ENCODE measurements at places on chromosomes 12 and 14.

DNA sequence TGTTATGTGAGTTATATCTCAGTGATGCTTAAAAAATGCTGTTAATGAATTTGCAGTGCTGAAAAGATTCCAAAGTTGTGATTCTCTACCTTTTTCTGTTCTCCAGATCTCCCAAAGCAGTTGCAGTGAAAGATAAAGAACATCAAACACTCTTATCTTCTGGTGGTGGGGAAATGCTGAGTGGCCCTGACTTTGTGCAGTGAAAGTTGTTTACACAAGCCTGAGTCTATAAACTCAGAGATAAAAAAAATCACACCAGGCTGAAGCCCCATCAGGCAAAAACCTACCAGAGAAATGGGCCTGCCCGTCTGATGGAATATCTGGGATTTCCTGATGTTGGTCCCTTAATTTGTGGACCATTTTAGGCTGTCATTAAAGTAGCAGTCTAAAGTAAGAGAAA is 46.1 kb downstream of the RASSF3 start:
- DNase-seq: peak; percentile 77

GRCh38 chr12:22271023-22271422 is 63.5 kb downstream of the ST8SIA1 start:
- peak; percentile 76 for DNase-seq

- no peak for DNase-seq
Measured at GRCh38 chr12:57887631-57888408, 41.3 kb upstream of the CTDSP2 start.

DNA sequence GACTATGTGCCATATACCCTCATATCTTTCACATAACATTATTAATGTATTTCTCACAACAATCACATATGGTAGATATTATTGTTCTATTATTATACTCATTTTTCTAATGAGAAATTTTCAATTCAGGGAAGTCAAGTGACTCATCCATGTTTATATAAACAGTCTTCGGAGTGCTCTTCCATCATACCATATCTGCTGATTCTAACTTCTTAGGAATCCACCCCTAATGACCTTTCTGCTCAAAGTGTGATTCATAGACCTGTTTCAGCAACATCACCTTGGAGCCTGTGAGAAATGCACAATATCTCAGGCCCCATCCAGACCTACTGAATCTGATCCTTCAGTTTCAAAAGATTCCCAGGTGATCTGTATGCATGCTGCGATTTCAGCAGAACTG is 39.8 kb upstream of the OVCH1 start:
- DNase-seq: peak; percentile 77

DNA sequence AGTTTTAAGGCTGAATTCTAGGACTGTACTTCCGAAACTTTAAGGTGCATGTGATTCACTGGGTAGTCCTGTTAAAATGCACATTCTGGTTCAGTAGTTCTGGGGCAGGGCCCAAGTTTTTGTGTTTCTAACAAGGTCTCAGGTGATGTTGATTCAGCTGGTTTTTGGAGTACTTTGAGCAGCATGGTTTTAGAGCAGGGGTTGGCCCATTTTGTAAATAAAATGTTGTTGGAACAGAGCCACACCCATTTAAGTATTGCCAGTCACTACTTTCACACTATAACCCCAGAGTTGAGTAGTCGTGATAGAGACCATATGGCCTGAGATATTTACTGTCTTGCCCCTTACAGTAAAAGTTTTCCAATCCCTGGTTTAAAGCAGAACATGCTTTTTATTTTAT is 111.3 kb downstream of the SYNE2 start:
- DNase-seq: no peak

DNA sequence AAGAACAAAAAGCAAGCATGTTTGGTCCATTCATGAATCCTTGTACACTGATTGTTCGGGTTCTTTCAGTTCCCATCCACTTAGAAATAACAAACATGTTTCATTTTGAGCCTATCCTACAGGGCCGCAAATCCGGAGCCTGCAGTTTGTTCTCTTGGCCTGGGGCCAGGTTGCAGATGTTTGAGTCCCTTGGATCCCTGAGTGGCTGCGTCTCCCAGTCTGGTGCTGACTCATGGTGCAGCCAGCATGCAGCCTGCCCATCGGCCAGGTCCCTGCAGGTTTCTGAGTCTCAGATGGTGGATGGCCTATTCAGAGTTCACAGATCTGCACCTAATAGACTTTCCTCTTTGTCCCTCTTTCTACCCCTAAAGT is 1.9 kb upstream of the DYNC1H1 start:
- DNase-seq: no peak

- no peak for DNase-seq
Measured at GRCh38 chr12:97275256-97275655, 187.3 kb upstream of the RMST start.

DNA sequence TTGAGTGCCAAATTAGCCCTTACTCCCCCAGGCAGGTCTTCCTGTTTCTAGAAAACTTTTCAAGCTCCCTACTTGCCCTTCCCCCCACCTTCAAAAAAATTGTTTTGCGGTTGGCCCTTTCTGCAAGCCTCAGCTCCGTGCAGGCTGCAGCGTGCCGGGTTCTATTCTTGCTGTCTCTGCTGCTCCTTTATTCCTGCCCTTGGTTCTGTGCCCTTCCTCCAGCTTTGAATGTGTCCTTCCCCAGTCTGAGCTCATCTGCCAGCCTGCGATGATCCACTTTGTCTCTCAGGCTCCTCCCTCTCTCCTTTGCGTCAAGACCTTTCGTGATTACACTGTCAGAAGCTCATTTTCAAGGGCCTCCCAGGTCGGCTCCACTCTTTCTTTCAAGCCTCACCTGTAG is 98.6 kb downstream of the IRF2BPL start:
- DNase-seq: no peak

DNA sequence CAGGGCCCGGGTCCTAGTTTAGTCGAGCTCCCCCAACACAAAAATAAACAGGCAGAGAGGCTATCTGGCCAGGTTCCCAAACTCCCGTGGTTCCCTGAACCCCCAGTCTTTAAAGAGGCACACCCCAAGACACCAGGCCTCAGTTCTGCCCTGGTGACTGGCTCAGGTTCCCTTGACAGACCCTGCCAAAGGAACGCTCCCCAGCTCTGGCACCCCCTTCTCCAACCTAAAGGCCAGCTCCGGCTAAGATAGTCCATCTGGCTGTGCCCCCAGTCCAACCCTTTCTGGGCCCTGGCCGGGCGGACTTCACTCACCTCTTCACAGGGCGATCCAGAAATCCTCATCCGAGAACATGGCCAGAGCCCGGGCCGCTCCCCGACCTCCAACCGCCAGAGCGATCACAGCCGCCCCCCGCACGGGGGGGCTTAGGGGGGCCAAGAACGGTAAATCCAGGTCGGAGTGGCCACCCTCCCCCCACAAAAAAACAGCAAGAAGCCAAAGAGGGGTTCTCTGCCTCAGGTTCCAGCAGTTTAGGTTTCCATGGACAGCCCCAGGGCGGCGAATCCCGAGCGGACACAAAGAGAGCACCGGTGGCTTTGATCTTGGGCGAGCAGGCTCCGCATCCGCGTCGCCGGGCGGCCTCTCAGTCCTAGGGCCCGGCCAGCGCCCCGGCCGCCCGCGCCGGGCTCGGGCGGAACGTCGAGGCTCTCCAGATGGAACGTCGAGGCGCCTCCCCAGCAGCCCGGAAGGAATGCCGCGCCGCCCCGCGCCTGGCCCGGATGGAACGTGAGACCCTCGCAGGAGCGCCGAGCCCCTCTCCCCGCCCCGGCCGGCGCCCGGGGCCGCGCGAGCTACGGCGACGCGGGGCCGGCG is 1.1 kb downstream of the KMT2D start:
- peak; percentile 18 for DNase-seq

DNA sequence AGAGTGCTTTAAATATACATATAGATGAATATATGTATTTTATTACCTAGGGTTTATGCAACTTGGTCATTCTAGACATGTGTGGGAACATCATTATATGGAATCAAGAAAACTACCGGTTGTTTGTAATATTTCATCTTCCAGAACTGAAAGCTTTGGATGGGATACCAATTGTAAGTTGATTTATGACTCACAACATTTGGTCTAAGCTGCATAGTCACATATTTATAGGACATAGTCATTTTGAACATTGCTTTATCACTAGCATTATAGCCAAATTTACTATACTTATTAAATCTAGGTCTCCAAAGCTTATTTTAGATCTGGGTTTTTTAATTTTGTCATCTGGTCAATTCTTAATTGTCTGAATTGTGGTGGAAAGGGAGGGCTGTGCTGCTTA is 83.7 kb upstream of the PCNX4 start:
- no peak for DNase-seq

- no peak for DNase-seq
Measured at GRCh38 chr12:115598871-115599811, 678.4 kb downstream of the MED13L start.

- DNase-seq: no peak
Measured at GRCh38 chr14:39276005-39276404, 42.3 kb downstream of the MIA2 start.

- no peak for DNase-seq
Measured at GRCh38 chr12:26422839-26423398, 227.5 kb downstream of the SSPN start.

DNA sequence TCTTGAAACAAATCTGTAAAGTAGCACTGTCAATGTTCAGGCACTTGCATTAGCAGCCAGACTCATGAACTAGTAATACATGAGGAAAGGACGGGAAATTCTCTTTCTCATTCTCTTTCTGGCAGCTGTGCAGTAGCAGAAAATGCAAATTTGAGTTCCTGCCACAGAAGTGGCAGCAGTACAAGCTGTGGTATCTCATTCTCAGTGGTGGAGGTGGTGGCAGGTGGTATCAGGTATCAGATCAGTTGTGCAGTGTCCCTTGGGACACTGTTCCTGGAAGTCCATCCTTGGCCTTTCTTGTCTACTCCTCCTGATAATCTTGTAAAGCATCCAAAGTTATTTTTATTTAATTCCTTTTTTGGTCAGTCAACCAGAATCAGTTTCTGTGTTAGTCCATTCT is 103.0 kb downstream of the C12orf42 start:
- DNase-seq: no peak

DNA sequence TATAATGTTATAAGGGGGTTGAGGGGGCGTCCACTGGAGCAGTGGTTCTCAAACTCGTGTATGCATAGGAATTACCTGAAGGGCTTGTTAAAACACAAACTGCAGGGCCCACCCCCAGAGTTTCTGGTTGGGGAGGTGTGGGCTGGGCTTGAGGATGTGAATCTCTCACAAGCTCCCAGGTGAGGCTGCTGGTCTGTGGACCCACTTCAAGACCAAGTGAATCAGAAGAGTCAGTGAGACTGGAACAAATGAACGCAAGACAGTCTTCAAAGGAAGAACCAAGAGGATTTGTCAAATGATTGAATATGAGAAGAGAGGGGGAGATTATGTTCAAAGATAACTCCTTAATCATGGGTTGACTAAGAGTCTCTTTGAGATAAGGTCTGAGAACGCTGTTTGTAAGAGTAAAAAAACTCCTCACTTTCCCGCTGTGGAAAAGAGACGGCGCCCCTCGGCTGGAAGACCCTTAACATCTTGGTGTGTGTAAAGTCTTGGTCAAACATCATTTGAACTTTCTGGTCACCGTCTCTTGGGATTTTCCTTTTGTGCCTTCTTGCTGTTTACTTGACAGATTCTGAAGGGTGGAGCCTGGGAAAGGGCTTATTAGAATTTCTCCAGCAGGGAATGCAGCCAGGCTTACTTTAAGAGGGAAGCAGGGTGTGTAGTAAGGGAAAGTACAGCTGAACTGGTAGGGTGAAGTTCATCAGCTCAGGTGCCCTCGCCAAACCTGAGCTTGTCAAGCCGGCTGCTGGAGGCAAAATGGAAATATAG is 5.3 kb upstream of the FOXN3 start:
- DNase-seq: peak; percentile 26

- DNase-seq: no peak
Measured at GRCh38 chr14:68306934-68307789, 485.7 kb downstream of the ZFP36L1 start.
